NCI-H1417 treated with DMSO at 0.1 percent for 48 hours (cell line): ENCODE measurements at places on chromosomes 3 and 15.

- DNase-seq = no peak
Measured at GRCh38 chr3:115520241-115520640, 103.1 kb upstream of the GAP43 start.

DNA sequence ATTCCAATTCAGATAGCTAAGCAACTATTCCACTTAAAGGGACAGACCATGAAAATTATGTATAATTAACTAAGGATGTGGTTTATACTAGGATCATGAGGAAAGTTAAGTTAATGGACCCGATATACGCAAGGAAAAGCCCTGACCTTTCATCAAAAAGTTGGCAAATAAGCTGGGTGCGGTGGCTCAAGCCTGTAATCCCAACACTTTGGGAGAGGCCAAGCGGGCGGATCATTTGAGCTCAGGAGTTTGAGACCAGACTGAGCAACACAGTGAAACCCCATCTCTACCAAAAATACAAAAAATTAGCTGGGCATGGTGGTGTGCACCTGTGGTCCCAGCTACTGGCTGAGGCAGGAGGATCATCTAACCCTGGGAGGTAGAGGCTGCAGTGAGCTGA, 39.6 kb downstream of the SCAP start:
- no peak for DNase-seq

DNA sequence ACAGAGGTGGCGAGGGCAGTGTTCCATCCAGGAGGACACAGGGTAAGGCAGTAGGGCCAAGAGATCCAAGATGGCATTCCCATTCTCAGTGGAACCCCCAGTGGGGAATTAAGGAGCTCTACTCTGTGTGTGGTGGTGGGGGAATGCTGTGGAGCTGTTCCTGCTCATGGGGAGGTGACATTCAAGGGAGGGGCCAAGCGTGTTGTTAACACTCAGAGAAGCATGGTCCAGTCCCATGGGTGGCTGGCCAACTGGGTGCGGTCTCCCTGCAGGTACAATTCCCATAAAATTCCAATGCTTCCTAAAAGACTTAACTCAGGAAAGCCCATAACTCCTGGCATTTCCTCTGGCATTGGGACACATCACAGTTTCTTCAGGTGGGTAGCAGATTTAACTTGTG, 2.3 kb downstream of the CAMP start:
- no peak for DNase-seq

DNA sequence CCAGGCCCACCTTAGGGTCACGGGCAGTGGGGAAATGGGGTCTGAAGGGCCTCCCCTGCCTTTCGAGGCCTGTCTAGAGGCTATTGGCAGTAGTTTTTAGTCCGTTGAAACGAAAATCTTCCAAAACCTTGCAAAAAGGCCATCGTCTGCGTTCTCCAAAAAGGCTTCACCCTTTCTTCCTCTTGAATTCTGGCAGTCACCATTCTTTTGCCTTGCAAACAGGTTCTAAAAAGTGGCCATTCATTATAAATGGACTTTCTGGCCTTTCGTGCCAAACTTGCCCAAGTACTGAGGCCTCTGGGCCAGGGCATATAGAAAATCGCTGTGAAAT, 367 bp upstream of the TARS3 start:
- DNase-seq = no peak

DNA sequence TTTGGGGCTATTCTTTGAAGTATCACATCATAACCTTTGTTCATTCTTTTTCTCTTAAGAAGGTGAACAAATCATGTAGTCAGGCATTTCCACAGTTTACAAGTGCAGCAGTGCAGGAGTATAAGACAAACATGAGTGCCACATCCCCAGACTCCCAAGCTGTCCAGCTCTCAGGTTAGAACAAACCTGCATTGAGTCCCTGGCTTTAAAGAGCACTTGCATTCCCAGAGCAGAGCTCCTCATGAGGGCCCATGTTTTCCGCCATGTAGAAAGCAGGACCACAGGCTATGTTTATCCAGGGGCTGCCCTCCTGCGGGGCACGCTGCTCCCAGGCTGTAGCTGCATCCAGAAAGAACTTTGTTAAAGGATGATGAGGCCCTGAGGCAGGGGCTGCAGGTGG, 267.7 kb downstream of the TLE3 start:
- DNase-seq = no peak

GRCh38 chr3:172087198-172087597, 47.8 kb downstream of the FNDC3B start:
- no peak for DNase-seq

DNA sequence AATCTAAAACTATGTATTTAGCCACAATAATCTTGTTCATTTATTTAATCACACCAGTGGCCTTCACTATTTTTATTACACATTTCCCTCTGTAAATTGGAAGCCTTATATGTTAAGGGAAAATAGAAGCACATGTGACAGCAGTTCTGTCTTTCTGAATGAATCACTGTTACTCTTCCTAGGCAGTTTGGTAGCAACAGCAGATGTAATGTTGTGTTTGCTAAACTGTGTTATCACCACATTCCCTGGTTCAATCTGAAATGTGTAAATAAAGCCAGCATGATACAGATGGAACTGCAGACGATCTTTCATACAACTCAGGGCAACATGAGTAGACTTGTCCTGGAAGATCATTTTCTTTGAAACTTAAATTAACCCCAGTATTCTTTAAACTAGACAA, 220.1 kb downstream of the MCTP2 start:
- DNase-seq = no peak

GRCh38 chr3:185632996-185633395, 46.9 kb downstream of the SENP2 start:
- no peak for DNase-seq

GRCh38 chr3:172666873-172667694, 43.8 kb downstream of the NCEH1 start:
- no peak for DNase-seq
